CD4-positive, alpha-beta T cell (primary cell): ENCODE measurements at places on chromosomes 16 and 17.

GRCh38 chr17:35991075-35991474 lies 4.5 kb upstream of the CCL14 start:
- no peak for DNase-seq

- DNase-seq: no peak
Measured at GRCh38 chr16:81263470-81264220, 25.2 kb downstream of the BCO1 start.

GRCh38 chr16:79286646-79287423 lies 313.7 kb downstream of the MAF start:
- peak; percentile 12 for DNase-seq

- DNase-seq: no peak
Measured at GRCh38 chr17:50634224-50634914, at the start of gene ABCC3. TSS of gene ABCC3 (plus strand) at chr17:50634881. CDS start at chr17:50634937, 56 bp downstream.

GRCh38 chr17:75465039-75465438 lies 8.6 kb downstream of the TMEM94 start:
- DNase-seq: no peak

DNA sequence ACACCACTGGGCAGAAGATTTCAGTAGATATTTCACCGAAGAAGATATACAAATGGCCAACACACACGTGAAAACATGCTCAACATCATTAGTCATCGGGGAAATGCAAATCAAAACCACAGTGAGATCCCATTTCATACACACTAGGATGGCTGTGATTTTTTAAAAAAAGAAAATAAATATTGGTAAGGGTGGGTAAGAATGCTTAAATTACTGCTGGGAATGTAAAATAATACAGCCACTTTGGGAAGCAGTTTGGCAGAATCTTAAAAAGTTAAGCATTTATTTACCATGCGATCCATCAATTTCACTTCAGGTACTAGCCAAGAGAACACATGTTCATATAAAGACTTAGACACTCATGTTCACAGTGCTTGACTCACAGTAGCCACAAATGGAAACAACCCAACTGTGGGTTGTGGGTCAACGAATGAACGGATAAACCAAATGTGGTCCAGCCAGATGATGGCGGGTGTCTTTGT lies 6.5 kb upstream of the C16orf74 start:
- no peak for DNase-seq
